ENCODE measurements at places on chromosomes 6 and 20. TPM values are rescaled to one million over a fixed set of nuclear protein-coding genes. Genes with fewer than 3 reads are reported as not detected.

FOXQ1 gene
- not detected for total RNA-seq

GRCh38 chr6:55777469-55777868, 97.9 kb downstream of the BMP5 start:
- no peak overlapping the region for H3K4me3 ChIP-seq
- H3K27ac ChIP-seq, result no peak overlapping the region
- DNase-seq, result no peak
- H3K4me1 ChIP-seq, result no peaks in the 10 kb centered on the region
- H3K36me3 ChIP-seq, result no peaks in the 10 kb centered on the region
- no peaks in the 10 kb centered on the region for H3K27me3 ChIP-seq

- no peak for DNase-seq
- H3K27ac ChIP-seq, result no peak overlapping the region
- H3K36me3 ChIP-seq, result no peaks in the 10 kb centered on the region
These were observed 144.5 kb upstream of the FLRT3 start for GRCh38 chr20:14481863-14482262.

- no peak overlapping the region for H3K4me3 ChIP-seq
- H3K27me3 ChIP-seq, result no peaks in the 10 kb centered on the region
- no peaks in the 10 kb centered on the region for H3K36me3 ChIP-seq
- no peak for DNase-seq
These were observed 512.8 kb upstream of the ID4 start for GRCh38 chr6:19324376-19324775.

- no peaks in the 10 kb centered on the region for H3K4me1 ChIP-seq
- DNase-seq, result peak; percentile 33
- H3K27ac ChIP-seq, result no peak overlapping the region
- no peak overlapping the region for H3K4me3 ChIP-seq
These were observed 86.6 kb upstream of the TPD52L1 start for GRCh38 chr6:125066964-125067363.
